ENCODE measurements at places on chromosomes 2 and 18.

DNA sequence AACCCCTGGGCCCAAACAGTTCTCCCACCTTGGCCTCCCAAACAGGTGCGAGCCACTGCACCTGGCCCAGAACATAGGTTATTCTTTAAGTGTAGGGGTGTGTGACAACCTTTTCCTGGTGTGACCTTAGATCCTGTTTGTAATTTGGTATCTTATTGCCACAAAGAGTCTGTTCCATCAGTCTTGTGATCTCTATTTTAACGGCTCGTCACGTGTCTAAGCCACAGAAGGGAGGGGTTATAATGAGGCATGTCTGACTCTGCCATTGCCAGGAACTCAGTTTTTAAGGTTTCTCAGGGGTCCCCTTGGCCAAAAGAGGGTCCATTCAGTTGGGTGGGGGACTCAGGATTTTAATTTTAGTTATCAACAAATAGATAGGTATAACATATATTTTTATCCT is 4.4 kb upstream of the ALS2 start:
- DNase-seq: no peak
- H3K4me3 ChIP-seq: no peak overlapping the region
- H3K36me3 ChIP-seq: no peaks in the 10 kb centered on the region
- peaks cover 21% of the 10 kb centered on the region for H3K27me3 ChIP-seq
- H3K4me1 ChIP-seq: peaks cover 11% of the 10 kb centered on the region
- H3K27ac ChIP-seq: no peak overlapping the region

DNA sequence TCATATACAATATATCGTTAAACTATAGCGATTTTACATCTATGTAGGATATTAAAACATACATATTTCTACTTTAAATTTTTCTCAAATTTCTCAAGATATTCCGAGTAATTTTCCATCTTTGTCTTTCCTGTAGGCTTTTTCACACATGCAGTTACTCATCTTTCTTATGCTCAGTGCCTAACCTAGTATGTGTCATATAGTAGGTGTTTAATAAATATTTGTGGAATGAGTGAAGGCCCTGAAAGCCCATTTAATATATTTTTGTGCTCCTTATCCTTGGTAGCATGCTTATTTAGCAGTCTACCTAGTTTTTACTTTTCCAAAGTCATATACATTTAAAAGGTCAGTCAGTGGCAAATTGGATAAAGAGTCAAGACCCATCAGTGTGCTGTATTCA is 67.3 kb downstream of the ITGB6 start:
- no peak overlapping the region for H3K27ac ChIP-seq
- H3K4me1 ChIP-seq: no peaks in the 10 kb centered on the region
- H3K36me3 ChIP-seq: no peaks in the 10 kb centered on the region
- peaks cover 7% of the 10 kb centered on the region for H3K27me3 ChIP-seq
- DNase-seq: no peak

GRCh38 chr2:162839419-162839818 is 852 bp upstream of the KCNH7 start:
- no peak overlapping the region for H3K27ac ChIP-seq
- no peak for DNase-seq
- no peaks in the 10 kb centered on the region for H3K27me3 ChIP-seq
- no peak overlapping the region for H3K4me3 ChIP-seq

- peak; percentile 47 for DNase-seq
- H3K27ac ChIP-seq: no peak overlapping the region
- H3K27me3 ChIP-seq: peaks cover 10% of the 10 kb centered on the region
- H3K4me1 ChIP-seq: peaks cover 9% of the 10 kb centered on the region
- H3K36me3 ChIP-seq: no peaks in the 10 kb centered on the region
These were observed 40.5 kb upstream of the ACTR2 start for GRCh38 chr2:65186872-65187851.

- H3K4me1 ChIP-seq: no peaks in the 10 kb centered on the region
- no peak for DNase-seq
- H3K4me3 ChIP-seq: no peak overlapping the region
- H3K36me3 ChIP-seq: no peaks in the 10 kb centered on the region
- H3K27me3 ChIP-seq: no peaks in the 10 kb centered on the region
These were observed 218.2 kb downstream of the NDUFA10 start for GRCh38 chr2:239806758-239807434.

- no peaks in the 10 kb centered on the region for H3K4me1 ChIP-seq
- no peak overlapping the region for H3K27ac ChIP-seq
- H3K36me3 ChIP-seq: no peaks in the 10 kb centered on the region
- H3K27me3 ChIP-seq: no peaks in the 10 kb centered on the region
These were observed 1038.6 kb downstream of the TSN start for GRCh38 chr2:122794100-122794499.

DNA sequence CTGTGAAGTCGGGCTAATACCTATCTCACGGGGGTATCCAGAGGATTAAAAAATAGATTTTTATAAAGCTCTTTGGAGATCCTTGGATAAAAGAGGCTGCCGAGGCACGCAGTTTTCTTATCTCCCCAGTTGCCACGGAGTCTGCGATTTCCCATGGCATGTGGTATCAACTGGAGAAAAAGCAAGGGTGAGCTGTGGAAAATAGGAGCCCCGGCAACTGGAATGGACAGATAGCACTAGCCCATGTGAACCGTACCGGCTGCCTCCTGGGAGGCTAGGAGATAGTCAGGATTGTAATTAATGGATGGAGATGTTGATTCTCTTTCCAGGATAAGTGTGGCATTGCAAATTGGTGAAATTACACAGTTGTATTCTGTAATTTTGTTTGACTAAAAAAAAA is 407.6 kb upstream of the KCNH7 start:
- DNase-seq: no peak
- no peak overlapping the region for H3K27ac ChIP-seq
- no peak overlapping the region for H3K4me3 ChIP-seq
- H3K27me3 ChIP-seq: no peaks in the 10 kb centered on the region
- no peaks in the 10 kb centered on the region for H3K4me1 ChIP-seq

DNA sequence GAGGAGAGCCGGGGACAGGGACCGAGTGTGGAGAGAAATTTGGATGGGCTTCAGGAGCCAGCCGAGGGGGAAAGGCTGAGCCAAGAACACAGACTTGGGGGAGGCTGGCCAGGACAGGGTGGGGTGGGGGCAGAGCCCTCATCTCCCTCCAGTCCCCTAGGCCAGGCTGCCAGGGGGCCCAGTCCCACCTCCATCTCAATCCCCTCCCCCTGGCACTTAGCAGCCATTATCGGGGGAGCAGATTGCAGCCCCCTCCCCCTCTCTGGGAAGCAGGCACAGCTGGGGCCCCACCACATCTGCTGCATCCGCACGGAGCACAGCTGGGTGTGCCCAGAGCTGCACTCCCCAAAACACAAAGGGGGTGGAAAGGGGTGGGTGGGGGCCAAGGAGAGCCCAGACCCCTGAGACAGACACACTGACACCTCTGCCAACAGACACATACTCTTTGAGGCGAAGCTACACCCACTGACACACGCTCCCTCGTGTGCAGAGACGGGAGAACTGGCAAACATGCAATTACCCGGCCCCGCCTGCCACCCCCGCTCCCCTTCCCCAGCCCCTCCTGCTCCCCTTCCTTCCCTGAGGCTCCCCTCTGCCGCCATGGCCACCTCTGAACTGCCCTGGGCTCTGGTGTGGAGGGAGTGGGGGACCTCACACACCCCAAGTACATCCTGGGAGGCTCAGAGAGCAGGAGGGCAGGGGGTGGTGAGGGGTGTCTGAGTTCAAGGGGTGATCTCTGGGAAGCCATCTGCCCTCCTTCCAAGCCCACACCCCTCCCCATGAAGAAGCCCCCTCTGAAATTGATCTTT is 5.1 kb upstream of the ASIC4 start:
- H3K27me3 ChIP-seq: peaks cover 45% of the 10 kb centered on the region
- H3K4me1 ChIP-seq: peaks cover 10% of the 10 kb centered on the region
- peaks cover 5% of the 10 kb centered on the region for H3K36me3 ChIP-seq
- DNase-seq: no peak

- no peaks in the 10 kb centered on the region for H3K4me1 ChIP-seq
- H3K27me3 ChIP-seq: peaks cover 18% of the 10 kb centered on the region
- no peak overlapping the region for H3K4me3 ChIP-seq
- no peaks in the 10 kb centered on the region for H3K36me3 ChIP-seq
- DNase-seq: no peak
These were observed 172.8 kb downstream of the ANTXR1 start for GRCh38 chr2:69185807-69186206.

DNA sequence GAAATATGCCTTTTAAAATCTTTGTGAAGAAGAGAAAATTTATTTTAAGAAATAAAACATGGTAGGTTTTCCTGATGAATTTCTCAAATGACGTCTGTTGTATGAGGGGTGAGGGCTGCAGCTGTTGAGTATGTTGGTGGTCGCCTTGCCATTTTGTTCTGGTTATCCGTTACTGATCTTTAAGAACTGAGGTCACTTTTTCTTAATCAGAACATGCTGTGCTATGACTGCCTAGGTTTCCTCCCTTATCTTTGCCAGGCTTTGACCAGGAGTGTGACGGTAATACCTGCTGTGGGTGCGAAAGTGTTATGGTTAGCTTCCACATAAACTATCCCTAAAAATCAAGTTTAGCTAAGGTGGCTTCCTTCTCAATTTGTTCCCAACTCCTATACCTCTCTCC is 176.9 kb downstream of the DIS3L2 start:
- DNase-seq: no peak
- H3K4me3 ChIP-seq: no peak overlapping the region
- no peaks in the 10 kb centered on the region for H3K36me3 ChIP-seq
- H3K27me3 ChIP-seq: no peaks in the 10 kb centered on the region
- peaks cover 8% of the 10 kb centered on the region for H3K4me1 ChIP-seq

DNA sequence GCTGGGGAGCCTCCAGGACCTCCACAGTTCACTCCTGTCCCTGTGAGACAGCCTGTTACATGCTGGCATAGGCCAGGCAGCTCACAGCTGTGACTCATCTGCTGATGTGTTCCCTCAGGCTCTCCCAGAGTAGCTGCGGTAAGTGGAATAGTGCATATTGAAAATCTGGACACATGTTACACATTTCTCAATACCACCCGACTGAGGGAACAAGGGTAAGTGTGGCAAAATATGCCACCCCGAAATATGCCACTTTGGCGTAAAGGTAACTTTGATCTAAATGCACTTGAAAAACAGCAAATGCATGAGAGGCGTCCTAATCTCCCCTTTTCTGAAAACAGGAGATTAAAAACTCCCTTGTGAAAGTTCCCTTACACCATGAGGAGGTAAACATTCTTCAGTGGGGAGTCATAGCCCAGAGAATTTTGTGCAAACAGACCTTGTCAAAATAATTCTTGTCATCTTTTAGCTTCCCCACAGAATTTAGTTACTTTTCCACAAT is 557.9 kb downstream of the CCDC85A start:
- no peaks in the 10 kb centered on the region for H3K36me3 ChIP-seq
- DNase-seq: no peak
- H3K4me3 ChIP-seq: no peak overlapping the region
- H3K27me3 ChIP-seq: no peaks in the 10 kb centered on the region
- no peak overlapping the region for H3K27ac ChIP-seq

DNA sequence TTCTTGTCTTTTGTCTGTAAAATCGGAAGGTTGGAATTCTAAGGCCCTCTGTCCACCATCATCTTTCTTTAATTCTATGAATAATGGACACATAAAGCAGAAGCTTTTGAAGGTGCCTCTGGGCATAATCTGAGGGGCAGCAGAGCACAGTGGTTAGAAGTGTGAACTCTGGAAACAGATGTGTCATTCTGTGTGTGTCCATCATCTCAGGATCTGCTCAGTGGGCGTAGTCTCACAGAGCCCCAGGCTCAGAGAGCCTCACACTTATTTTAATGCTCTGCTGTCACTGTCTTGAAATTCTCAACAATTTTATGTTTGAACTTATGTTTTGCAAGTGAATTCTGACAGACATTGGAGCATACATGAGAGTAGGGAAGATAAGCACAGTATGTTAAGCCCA is 31.0 kb upstream of the CCDC93 start:
- H3K27me3 ChIP-seq: peaks cover 22% of the 10 kb centered on the region
- no peak overlapping the region for H3K27ac ChIP-seq
- H3K4me3 ChIP-seq: no peak overlapping the region
- H3K36me3 ChIP-seq: no peaks in the 10 kb centered on the region

GRCh38 chr2:45554742-45555140 is 56.3 kb downstream of the SRBD1 start:
- H3K27ac ChIP-seq: peak overlapping the region; percentile 76
- no peak overlapping the region for H3K4me3 ChIP-seq
- H3K27me3 ChIP-seq: no peaks in the 10 kb centered on the region
- DNase-seq: no peak
- peaks cover 51% of the 10 kb centered on the region for H3K36me3 ChIP-seq

DNA sequence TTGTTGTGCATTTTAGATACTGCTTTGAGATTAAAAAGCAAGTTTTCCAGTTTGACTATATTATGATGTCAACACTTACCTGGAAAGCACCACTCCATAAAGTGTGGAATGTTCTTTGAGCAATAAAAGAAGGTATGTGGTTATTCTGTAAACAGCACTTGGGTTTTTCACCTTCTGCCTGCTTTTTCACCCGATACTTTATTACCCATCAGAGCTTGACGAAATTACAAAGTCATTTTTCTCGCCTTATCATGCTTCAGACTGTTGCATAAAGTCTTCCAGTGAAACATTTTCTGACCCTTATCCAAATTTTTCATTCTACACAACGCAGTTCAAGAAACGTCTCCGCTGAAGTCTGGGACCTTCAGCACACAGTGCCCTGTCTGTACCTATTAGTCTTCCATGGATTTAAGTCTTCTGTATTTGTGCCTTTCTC is 25.2 kb downstream of the CAB39 start:
- peak overlapping the region; percentile 12 for H3K4me3 ChIP-seq
- H3K36me3 ChIP-seq: peaks cover 50% of the 10 kb centered on the region
- H3K27ac ChIP-seq: peak overlapping the region; percentile 41
- no peaks in the 10 kb centered on the region for H3K27me3 ChIP-seq
- DNase-seq: no peak
- H3K4me1 ChIP-seq: peaks cover 61% of the 10 kb centered on the region

DNA sequence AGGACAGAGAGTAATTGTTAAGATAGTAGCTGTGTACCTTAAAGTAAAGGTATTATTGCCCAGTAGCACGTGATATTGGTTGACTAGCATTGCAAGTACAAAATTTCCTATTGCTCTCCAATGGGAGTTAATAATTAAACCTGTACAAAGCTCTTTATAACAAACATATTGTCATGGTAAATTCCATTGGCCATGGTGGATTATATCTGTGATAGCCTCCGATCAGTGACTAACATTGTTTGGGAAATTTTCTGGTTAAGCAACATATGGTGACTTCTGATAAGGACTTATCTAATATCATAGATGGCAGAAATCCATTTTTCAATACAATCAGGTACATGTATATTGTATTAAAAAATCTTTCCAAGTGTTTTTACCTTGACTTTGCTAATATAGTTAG is 360.8 kb downstream of the DCC start:
- DNase-seq: no peak
- H3K27ac ChIP-seq: no peak overlapping the region
- H3K36me3 ChIP-seq: no peaks in the 10 kb centered on the region
- no peaks in the 10 kb centered on the region for H3K27me3 ChIP-seq

DNA sequence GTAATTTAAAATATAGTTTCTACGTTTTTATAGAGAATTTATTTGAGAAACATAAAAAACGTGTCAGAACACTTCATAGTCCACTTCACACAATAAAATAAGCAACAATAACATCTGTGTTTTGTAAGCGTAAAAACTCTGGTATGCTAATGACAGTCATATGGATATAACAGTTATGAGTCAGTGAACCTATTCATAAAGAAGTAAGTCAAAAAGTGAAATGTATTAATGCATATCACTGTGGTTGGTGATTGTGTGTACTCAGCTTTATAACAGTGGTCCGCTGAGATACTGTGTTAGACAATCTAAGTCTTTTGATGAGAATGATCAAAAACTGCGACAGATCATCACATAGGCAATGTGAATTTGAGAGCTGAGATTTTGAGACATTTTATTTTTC is 153.2 kb downstream of the WDR7 start:
- no peaks in the 10 kb centered on the region for H3K27me3 ChIP-seq
- peaks cover 2% of the 10 kb centered on the region for H3K36me3 ChIP-seq
- H3K4me1 ChIP-seq: peaks cover 4% of the 10 kb centered on the region
- no peak overlapping the region for H3K27ac ChIP-seq
